ENCODE measurements at places on chromosomes 7 and 10.

DNA sequence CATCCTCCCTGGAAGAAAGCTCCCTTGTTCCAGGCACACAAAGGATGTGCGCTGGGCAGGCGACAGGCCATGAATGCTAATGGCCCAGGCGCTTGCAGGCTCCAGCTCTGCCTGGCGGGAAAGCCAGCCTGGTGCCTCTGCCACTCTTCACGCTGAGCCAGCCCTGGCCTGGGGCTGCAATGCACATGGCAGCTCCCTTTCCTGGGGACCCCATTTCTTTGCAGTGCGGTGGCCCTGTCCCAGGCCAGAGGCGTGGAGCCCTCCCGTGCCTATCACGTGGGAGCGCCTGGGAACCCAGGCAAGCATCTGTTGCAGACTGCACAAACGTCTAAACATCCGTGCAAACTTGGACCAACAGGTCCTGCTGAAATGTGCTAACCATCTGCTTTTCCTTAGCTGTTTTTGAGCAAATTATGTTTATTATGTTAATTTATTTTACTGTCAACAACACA is 152.1 kb upstream of the LYZL2 start:
- no peak for DNase-seq

DNA sequence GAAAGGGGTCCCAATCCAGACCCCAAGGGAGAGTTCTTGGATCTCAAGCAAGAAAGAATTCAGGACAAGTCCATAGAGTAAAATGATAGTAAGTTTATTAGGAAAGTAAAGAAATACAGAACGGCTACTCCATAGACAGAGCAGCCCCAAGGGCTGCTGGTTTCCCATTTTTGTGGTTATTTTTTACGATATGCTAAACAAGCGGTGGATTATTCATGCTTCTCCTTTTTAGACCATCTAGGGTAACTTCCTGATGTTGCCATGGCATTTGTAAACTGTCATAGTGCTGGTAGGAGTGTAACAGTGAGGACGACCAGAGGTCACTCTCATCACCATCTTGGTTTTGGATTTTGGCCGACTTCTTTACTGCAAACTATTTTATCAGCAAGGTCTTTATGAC is 1033.4 kb downstream of the SORCS3 start:
- DNase-seq: no peak

DNA sequence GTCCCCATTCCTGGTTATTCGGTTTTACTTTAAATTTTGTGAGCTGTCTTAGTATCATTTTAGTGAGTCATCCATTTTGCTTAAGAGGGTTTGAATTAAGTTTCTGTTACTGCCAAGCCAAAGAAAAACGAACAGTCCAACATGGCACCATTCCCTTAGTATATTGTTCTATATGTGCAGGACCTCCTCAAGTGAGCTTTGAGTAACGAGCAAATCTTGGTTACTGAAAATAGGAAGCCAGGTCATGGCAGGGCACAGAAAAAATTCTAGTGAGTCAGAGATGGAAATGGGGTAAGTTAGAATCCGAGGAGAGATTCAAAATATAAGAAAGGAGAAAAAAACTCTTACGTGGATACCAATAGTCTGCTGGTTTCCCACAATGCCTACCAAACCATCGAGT is 292.9 kb downstream of the BAMBI start:
- DNase-seq: no peak

DNA sequence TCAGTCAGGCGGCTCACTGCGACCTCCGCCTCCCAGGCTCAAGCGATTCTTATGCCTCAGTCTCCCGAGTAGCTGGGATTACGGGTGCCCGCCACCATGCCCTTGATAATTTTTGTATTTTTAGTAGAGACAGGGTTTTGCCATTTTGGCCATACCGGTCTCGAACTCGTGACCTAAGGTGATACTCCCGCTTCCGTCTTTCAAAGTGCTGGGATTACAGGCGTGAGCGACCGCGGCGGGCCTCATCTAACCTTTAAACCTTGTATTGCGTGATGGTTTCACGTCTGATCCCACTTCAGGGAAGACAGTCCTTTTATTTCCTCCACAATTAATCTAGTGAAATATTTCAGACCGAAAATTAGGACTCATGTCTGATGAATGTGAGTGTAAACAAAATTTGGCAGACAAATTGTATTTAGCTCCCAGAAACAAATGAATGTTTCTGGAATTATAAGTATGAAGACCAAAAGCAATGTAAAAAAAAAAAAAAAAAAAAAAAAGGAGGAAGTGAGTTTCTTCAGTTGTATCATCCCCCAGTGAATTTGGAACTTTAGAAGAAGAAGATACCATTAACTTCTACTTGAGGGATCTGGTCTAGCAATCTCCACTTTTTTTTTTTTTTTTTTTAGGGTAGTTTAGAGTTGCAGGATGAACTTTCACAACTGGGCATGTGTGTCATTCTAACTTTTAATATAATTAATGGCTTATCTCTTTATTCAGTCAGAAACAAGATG is 1.6 kb downstream of the NUP42 start:
- DNase-seq: no peak

DNA sequence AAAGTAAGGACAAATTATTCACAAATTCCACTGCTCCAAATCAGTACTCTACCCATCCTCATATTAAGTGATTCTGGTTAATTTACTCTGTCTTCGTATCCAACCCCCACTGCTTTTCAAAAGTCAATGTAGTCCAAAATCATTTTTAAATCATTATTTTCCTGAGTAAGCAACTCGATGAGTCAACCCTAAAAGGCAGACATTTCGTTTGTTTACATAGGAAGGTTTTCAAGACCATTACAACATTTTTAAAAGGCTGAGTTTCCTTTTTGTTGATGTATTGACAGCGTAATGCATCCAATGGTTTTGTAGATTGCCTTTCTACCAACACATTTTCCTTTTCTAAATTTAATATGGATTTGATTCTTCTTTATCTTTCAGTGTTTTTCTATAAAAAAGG is 523.0 kb upstream of the ANKRD30A start:
- DNase-seq: no peak

- no peak for DNase-seq
Measured at GRCh38 chr10:47090903-47091302, 179.7 kb downstream of the PTPN20 start.

GRCh38 chr10:9331583-9332008 is 1277.1 kb downstream of the GATA3 start:
- DNase-seq: peak; percentile 41

DNA sequence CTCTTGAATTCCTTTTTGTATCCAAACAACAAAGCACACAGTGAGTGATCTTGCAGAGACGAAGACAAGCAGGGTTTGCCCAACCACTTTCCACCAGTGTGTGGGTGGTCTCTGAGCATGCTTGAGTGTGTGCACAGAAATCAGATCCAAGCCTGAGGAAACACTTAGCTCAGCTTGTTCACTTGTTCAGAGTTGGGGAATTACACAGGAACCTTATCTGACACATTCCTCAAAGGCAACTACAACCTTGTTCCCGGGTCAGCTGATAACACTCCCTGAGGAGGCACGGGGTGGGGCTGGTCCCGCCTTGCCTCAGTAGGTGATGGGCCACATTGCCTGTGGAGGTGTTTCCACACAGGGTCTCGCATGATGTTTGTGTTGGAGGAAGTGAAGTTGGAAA is 216.9 kb downstream of the DYNC1I1 start:
- DNase-seq: no peak

- DNase-seq: no peak
Measured at GRCh38 chr7:17467386-17467945, 169.0 kb downstream of the AHR start.

GRCh38 chr10:28113202-28113601 is 114.3 kb upstream of the ODAD2 start:
- no peak for DNase-seq

DNA sequence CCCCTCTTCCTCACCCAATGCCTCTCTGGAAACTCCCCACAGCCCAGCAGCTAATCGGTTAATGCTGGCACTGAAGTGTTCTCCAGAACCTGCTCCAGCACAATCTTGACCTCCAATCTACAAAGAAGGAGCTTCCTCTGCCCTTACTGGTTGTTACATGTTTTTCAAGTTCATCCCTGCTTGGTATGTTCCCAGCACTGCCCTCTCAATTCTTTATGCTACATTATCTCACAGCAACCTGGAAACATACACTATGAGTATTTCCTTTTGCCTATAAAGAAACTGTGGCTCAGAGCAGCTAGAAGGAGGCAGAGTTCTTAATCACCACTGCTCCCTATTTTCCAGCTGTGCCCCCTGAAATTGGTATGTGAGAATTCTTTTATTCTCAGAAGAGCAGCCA is 84.1 kb upstream of the KMT2E start:
- no peak for DNase-seq

DNA sequence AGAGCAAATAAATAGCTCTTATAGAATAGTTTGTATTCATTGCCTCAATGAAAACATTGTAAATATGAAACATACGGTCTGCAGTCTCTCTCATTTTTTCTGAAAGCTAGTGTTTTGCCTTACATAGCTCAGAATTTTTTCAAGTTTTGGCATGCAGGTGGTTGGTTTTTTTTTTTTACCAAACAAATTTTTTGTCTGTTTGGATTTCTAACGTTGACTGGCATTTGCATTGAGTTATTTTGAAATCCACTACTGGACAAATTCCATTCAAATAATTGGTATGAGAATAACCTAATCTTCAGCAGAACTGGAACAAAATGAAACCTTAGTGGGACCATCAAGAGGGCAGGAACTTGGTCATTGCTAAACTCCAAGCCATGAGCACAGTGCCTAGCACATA is 107.6 kb upstream of the SAMD8 start:
- DNase-seq: no peak

DNA sequence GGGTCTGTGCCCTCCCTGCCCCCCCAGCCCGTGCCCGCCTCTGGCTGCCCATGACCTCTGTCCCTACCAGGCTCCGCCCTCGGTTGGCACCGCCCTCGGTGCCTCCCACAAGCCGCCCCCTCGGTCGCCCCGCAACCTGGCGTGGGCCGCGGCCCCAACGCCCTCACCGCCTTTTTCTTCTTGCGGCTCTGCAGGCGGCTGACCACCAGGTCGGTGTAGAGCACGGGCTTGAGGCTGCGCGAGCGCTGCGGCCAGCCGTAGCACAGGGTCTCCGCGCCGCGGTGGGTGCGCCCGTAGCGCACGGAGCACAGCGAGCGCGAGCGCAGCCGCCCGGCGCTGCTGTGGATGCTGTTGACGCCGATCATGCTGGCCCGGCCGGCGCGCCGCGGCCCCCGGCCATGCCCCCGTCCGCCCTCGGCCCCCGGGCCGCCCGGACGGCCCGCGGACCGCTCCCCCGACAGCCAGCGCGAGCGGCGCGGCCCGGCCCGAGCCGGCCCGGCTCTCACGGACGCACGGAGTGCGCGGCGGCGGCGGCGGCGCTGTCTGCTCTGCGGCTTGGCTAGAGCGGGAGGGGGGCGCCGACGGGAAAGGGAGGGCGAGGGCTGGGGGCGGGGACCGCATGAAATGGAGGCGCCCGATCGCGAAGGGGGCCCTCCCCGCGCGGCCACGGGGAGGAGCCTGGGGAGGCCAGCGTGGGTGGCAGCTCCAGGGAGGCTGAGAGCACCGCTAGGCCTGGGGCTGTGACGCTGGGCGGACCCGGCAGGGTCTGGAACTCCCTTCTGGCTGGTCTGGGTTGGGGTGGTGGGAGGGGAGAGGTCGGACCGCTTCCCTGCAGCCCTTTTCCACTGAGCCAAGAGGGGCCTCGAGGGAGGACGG is 9.6 kb downstream of the PSD start:
- no peak for DNase-seq

DNA sequence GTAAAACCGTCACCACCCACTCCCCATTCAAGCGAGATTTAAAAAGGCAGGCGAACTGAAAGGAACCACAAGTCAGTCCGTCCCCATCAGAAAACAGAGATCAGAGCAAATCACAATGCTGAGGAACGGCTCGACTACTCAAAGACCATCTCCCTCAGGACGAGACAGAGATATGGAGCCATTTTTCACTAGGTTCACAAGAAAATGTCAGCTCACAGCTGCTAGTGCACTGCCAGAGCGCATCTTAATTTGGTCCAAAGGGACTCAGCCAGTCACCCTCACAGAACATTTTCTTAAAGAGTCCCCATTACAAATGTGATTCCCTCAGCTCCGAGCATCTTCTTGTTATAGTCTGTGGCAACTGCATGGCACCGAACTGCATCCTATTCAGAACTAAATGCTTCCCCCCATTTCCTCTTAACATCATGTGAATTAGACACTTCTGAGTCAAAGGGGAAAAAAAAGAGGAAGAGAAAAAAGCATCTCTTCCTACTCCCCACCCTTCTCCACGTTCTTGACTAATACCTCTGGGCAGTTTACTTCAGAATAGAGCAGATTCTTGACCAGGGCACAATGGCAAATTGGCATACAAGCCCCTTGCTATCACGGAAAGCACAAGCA is 683.9 kb downstream of the MAGI2 start:
- no peak for DNase-seq

DNA sequence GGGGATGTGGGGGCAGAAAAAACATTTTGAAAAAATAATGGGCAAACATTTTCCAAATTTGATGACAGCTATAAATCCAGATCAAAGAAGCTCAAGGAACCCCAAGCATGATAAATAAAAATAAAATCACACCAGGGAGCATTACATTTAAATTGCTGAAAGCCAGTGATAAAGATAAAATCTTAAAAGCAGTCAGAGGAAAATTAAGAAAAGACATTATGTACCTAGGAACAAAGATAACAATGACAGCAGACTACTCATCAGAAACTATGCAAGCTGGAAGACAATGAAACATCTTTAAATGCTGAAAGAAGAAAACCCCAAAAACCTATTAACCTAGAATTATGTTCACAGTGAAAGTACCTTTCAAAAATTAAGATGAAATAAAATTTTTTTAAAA is 23.3 kb downstream of the NEUROG3 start:
- DNase-seq: no peak

- DNase-seq: no peak
Measured at GRCh38 chr7:84073186-84073875, 121.3 kb downstream of the SEMA3A start.

DNA sequence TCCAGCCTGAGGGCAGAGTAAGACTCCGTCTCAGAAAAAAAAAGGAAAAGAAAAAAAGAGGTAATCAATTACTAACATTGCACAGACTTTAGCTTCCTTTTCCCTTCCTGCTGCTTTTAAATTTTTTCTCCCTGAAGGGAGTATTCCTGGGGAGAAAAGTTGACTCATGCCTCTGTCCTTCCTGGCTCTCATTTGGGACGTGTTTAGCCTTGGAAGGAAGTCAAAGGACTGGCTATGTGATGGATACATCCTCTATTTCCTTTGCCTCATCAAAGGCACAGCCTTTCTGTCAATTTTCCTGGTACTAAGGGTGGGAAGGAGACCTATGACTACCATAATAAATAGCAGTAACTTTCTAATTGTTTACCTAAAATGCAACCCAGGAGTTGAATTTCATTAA is 77.6 kb downstream of the ITGA8 start:
- no peak for DNase-seq

DNA sequence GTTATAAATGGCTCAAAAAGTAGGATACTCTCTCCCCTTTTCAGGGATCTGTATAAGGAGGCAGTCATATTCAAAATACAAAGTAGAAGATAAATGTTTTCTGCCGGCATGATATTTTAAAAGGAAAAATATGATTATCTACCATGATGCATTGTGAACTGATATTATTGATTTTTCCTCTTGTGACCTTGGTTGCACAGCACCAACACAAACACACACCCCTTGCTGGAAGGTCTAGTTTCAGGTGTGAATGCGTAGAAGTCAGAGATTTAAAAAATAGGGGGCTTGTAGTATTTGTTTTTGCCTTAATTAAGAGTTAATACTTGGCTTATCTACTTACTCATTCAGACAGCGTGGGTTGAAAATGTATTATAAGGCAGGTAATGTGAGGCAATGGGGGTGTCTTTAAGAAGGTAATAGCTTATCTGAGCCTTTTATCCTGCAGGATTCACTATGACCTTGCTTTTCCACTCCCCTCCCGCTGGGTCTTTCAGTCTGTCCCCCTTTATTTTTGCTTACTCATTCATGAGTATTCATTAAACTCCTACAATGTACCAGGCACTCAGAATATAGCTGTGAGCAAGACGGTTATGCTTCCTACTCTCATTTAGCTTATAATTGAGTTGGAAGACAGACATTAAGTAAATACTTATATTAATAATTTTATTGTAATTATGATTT is 390.6 kb downstream of the SDK1 start:
- DNase-seq: no peak
